ENCODE measurements at places on chromosomes 16 and 17.

- DNase-seq: peak; percentile 81
These were observed 30.3 kb downstream of the CACNA1H start for GRCh38 chr16:1182950-1183907.

DNA sequence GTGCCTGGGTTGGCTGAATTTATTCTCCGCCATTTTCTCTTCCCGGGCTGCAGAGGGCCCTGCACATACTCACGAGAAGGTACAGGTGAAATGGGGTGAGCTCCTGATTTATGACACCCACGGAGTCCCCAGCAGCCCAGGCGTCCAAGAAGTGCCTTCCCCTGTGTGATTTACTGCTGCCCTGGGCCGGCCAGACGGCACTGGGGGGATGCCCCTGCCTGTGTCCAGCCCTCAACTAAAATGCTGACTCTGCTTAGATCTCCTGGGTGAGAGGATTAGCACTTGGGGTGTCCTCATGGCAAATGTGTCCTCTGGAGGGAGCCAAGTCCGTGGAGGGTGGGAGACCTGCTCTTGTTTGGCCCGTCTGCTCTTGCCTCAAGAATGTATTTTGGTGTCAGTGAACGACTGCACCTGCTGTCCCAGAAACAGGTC lies 132.4 kb downstream of the MAF start:
- DNase-seq: no peak

GRCh38 chr16:10308305-10309193 lies 77.3 kb upstream of the ATF7IP2 start:
- DNase-seq: no peak

DNA sequence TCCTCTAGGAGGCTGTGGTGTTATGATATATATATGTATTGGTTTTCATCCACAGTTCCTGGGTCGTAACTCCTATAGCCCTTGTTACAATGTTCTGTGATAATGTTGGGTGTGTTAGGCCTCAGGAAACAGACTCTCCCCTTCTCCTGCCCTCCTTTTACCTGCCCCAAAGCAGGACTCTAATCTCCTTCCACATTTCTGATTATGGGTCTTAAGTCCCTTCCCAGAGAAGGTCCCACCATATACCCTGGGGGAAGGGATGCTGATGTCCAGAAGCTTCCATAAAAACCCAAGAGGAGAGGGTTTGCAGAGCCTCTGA lies 450 bp upstream of the C1QBP start:
- no peak for DNase-seq

GRCh38 chr17:61813211-61813610 lies 50.1 kb downstream of the BRIP1 start:
- no peak for DNase-seq

- DNase-seq: peak; percentile 18
These were observed 129.6 kb downstream of the CPPED1 start for GRCh38 chr16:12674071-12674470.

- DNase-seq: no peak
These were observed 1.8 kb downstream of the ZC3H7A start for GRCh38 chr16:11794996-11795886.

DNA sequence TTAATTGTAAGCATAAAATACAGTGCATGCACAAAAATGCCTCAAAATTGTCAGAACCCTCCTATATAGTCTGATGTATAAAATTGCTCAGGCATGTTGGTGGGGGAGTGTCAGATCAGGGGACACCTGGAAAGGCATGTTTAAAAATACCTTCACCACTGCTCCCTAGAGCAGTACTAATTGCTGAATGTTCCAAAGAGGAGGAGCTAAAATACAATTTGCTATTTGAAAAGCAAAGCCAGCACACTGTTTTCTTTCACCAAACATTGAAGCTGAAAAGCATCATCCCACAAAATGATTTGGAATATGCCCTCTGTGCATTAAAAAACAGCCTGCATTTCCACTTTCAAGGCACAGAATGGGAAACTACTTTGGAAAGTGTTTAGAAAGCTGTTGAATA lies 2.6 kb downstream of the ADAMTS18 start:
- DNase-seq: no peak

DNA sequence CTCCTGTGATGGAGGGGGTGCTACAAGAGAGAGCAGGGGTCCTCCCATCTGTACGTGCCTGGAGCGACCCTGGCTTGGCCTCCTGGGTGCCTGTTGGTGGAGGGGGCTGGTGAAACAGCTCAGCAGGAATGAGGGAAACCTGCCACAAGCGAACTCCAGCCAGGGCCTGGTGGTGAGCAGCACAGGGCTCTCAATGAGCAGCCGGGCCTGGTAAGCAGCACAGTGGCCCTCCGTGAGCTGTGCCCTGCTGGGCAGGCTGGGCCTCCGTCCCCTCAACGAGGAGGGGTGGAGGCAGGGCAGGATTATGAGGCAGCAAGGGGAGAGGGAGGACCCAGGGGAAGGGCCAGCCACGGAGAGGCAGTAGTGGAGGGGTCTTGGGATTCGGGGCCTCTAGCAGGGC lies 101.9 kb downstream of the SDK2 start:
- DNase-seq: no peak

DNA sequence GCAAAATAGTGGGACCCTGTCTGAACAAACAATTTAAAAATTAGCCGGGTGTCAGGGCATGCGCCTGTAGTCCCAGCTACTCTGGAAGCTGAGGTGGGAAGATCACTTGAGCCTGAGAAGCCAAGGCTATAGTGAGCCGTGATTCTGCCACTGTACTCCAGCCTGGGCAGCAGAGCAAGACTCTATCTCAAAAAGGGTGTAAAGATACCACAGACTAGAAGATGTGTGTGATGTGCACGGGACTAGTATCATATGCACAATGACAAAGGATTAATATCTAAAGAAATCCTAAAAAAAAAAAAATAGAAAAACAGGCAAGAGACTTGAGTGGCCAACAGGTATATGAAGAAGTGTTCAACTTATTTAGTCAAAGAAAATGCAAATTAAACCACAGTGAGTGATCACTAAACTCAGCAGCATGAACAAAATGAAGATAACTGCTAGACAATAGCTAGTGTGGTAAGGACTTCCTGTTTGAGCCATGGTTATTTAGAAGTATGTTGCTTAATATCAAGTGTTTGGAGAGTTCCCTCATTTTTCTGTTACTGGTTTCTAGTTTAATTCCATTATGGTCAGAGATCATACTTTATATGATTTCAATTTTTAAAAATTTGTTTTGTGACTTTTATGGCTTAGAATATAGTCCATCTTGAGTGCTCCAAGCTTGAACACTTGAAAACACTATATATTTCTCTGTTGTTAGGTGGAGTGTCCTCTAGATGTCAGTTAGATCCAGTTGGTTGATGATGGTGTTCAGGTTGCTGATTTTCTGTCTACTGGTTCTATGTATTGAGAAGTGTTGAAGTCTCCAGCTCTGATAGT lies 14.7 kb upstream of the SLX4 start:
- DNase-seq: peak; percentile 21

GRCh38 chr17:45156242-45156641 lies 5.4 kb upstream of the HEXIM2 start:
- DNase-seq: no peak

DNA sequence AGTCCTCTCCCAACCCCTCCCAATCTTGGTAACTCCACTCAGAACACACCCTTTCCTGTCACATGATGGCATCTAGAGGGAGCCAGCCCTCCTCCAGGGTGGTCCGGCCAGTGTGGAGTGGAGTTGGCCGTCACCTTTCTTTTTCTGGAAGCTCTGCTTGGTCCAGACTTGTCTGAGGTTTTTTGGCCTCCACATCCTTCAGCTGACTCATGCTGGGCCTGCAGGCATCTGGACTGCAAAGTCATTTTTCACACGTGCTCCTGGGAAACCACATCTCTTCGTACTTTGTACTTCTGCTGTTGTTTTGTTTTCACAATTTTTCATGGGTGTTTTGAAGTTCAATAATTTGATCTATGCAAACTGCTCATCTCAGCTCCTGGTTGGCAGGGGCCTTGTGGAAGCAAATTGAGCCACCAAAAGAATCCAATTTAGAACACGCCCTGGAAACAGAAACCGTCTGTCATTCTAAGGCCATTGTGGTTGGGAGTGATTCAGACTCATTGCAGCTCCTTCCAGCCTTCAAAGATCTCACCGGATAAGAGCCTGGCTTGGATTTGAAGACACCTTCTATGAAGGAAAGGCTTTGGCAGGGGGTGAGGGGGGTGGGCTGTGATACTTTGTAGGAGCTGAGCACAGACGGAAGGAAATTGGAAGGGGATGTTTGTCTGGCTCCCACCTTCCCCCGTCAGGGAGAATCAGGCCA lies 42.4 kb upstream of the NF1 start:
- DNase-seq: peak; percentile 98

- DNase-seq: peak; percentile 94
These were observed 53.3 kb upstream of the BCAR1 start for GRCh38 chr16:75304521-75305363.

GRCh38 chr17:33137426-33137825 lies 145.8 kb downstream of the SPACA3 start:
- no peak for DNase-seq

GRCh38 chr16:66857437-66857836 lies 13.2 kb downstream of the CA7 start:
- DNase-seq: no peak

DNA sequence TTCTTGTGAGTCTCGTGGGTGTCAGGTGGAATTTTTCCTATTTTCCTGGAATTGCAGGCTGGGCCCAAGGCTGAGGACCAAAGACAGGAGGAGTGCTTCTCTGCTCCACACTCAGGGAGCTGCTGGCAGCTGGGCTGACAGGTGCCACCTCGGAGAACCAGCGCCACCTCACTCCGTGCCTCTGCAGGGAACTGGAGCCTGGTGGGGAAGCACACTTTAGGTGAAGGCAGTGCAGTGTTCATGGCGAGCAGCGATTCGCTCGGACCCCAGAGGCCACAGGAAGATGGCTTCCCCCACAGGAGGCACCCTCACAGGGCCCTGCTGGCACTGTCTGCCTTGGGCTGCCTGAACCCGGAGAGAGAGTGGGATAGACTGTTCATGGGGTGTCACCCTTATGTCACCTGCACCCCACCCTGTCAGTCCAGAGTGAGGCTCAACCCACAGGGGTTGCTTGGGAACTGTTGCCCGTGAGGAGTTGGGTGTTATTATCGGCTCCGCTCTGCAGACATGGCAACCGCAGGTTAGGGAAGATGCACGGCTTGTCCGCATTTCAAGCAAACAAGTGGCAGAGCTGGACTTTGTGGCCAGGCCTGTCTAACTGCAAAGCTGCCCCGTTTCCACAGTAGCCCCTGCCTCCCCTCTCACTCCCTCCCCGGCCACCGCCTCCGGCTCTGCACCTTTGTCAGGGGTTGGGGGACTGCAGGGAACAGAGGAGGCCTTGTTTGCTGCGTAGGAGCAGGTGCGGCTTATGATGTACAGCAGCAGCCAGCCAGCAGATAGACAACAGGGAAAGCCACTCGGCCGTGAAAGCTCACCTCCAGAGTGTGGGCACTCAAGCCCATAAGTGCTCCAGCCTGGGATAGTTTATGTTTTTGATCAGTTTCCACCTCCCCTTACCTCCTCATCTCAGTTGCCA lies 15.5 kb downstream of the TBC1D24 start:
- DNase-seq: no peak

DNA sequence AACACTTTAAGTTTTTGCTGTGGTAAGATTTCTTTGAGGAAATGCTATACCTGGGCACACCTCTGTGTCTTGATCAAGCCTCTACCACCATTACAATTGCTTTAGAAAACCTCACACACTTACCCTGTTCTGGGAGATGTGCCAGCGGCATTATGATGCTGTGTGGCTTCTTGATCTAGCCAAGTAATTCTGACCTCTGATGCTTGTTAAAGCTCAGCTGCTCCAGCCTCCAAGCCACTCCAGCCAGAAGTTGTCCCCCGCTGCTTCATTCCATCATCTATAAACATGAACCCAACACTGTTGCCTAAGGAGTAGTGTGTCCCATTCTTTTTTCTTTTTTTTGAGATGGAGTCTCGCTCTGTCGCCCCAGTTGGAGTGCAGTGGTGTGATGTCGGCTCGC lies 60.1 kb downstream of the CYLD start:
- peak; percentile 69 for DNase-seq

DNA sequence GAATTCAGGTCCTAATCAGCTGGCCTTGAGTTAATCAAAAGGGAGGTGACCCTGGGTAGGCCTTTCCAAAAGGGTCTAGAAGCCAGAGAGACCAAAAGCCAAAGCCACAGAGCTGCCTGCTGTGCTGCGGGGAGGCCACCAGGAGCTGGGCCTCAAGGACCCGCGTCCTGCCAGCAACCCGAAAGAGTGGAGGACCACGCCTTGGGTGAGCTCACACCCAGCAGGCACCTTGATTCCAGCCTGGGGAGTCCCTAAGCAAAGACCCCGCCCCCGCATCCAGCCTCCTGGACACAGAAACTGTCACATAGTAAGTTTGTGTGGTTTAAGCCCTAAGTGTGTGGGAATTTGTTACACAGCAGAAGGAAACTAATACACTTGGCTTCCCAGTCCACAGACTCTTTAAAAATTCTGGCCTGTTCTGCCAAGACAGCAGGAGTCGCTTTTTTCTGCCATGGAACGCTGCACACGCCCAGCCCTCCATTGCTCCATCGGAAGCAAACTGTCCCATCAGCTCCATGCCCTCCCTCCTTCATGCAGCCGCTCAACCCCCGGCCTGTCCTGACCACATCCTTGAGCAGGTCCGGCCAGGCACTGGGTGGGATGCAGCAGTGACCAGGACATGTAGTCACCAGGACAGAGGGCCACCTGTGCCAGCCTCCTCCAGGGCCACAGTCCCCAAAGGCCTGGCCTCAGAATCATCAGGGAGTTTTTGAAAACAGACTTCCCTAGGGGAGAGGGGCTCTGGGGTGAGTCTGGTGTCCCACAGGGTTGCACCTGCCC lies 20.9 kb upstream of the RASD1 start:
- no peak for DNase-seq

DNA sequence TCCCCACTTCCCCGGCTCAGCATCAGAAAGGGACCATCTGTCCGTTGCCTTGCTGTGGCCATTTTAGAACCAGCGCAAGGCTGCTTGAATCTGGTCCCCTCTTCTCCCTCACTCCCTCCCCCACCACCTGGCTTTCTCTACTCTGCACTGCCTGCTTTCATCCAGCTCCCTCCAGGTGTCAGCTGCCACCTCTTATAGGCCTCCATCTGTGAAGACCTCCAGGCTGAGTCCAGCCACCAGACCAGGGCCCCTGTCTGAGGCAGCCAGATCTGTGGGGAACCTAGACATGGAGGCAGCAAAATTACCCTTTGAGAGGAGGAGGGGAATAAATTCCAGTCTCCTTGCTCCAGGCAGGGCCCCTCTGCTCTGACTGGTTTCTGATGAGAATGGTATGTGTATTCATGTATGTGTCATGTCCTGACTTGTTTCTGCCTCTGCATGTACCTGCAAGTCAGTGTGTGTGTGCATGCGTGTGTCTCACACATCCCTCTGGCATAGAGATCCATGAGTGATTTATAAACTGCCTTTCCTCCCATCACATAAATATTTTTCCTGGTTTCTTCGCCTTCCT lies 21.1 kb downstream of the MINK1 start:
- peak; percentile 54 for DNase-seq

DNA sequence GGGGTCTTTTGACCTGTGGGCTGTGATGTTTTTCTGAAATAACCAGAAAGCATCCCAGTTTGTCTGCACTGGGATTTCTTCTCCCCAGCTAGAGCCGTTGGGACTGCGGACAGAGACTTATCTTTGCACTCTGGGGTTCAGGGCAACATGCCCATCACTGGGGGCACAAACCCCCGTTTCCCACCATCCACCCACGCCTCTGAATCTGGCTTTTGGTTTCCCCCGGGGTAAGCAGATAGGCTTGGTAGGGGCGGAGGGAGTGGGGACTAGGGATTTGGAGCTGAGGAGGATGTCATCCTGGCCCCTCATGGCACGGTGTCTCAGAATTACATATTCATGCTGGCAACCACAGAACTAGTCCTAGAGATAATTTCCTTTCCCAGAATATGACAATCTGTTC lies 68.6 kb downstream of the CCDC182 start:
- no peak for DNase-seq

GRCh38 chr17:81379523-81379942 lies 15.7 kb upstream of the BAHCC1 start:
- DNase-seq: no peak

GRCh38 chr17:19533718-19534561 lies at the start of gene SLC47A1:
SLC47A1 (plus strand) TSS chr17:19533854; CDS start chr17:19533940, 86 bp downstream.
- DNase-seq: no peak

All from choroid plexus epithelial cell (primary cell).